ENCODE measurements at places on chromosomes 4 and X.

GRCh38 chr4:165288639-165289422 lies 38.6 kb upstream of the MSMO1 start:
- DNase-seq: no peak

- DNase-seq: no peak
These were observed 57.8 kb upstream of the XAGE1B start for GRCh38 chrX:52574416-52575275.

GRCh38 chr4:144647590-144647989 lies 1.6 kb downstream of the HHIP start:
- DNase-seq: no peak

DNA sequence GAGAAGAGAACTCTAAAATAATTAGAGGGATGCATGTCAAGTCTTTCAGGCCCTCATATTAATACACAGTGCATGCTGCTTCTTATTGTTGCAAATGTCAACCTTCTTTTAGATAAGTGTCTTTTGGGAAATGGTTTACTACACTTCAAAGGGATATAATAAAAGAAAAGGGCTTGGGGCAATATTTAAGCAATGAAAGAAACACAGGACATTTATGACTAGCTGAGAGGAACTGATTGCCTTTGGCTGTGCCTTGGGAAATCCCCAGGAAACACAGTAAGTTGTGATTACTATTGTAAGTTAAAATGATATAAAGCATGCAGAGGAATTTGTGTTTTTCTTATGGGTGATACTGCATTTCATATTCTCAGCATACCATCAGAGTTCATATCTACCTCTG lies 1036.2 kb upstream of the GRID2 start:
- no peak for DNase-seq

GRCh38 chr4:3346146-3346545 lies 53.3 kb downstream of the RGS12 start:
- peak; percentile 46 for DNase-seq

GRCh38 chr4:91116861-91117260 lies 989.7 kb downstream of the CCSER1 start:
- DNase-seq: no peak

DNA sequence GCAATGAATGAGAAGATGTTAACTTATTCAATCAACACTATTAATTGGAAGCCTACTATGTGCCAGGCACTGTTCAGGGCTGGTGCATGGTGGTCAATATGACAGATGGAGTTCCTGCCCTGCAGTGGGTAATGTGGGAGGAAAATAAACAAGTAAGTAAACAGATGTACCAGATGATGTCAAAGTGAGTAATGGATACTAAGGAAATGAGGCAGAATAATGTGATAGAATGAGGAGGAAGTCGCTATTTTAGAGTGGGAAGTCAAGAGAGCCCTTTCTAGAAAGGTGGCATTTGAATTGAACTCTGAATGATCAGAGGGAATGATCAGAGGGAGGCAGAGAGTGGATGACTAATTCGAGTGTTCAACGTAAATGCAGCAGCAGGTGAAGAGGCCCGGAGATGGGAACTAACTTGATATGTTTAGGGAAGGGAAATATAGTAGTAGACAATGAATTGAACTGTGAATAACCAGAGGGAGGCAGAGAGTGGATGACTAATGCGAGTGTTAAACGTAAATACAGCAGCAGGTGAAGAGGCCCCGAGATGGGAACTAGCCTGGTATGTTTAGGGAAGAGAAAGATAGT lies 48.3 kb downstream of the HMGB3 start:
- DNase-seq: no peak

DNA sequence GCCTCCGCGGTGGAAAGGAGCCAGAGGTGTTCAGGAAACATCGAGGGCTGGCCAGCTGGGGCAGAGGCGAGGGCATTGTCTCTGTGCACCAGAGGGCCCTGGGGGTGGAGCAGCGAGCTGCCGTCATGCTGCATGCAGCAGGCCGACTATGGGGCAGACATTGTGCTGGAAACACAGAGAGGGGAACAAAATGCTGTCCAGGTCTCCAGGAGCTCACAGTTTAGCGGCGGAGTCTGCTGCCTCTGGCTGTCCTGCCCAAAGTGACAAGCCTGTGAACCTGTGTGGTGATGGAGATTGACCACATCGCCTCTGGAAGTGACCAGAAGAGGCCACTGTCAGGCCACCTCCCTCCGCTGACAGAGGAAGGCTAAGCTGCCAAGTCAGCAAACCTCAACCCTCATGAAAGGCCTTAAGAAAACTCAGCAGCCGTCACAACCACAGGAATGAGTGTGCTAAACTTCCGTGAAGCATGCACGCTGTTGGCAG lies 20.1 kb upstream of the SASH3 start:
- no peak for DNase-seq

DNA sequence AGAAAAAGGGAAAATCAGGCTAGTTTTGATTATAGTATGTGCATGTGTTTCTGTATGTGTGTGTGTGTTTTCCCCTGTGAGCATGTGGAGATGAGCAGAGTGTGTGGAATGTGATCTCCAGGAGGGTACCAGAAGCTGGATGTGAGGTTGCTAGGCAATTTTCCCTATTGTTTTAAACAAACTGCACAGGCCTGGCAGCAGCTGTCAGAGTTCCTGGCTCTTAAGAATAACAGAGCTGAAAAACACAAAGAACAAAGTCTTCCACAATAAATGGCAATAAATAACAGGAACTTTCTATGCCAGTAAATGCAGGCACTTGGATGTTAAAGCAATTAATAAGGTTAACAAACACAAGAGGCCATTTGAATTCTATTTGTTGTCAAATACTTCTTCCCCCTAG lies 344.6 kb upstream of the CTSO start:
- DNase-seq: no peak

DNA sequence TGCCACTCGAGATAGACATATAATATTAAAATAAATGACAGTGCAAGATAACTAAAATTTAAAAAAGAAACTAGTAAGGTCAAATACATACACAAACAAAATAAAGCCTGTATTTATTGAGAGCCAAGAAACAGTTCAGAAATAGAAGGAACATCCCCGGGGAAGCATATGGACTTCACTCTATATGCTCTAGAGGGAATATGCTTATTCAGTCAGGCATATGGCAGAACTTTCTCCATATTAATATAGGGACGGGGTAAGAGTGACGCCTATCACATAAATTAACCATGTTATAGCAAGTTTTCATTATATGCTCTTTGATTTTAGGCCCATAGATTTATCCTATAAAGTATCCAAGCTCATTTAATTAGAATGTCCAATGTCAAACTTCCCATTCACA lies 56.7 kb upstream of the EFHC2 start:
- DNase-seq: no peak

- no peak for DNase-seq
These were observed 17.3 kb downstream of the F8 start for GRCh38 chrX:155005190-155005589.

DNA sequence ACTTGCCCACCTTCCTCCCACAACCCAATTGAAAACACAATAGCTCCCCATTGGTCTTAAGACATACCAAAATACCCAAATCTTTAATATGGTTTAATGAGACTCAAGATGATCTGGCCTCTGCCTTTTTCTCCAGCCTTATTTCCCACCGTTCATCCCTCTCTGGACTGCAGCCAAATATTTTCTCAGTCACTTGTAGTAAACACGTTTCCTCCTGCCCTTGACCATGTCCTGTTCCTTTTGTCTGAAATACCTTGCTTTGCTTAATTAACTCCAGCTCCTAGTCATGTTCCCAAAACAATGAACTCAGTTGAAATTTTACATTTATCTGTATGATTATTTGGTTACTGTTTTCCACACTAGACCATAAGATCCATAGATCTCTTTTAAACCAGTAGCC lies 8.4 kb upstream of the NUP54 start:
- no peak for DNase-seq

- DNase-seq: no peak
These were observed 297.2 kb downstream of the GRXCR1 start for GRCh38 chr4:43189741-43190140.

DNA sequence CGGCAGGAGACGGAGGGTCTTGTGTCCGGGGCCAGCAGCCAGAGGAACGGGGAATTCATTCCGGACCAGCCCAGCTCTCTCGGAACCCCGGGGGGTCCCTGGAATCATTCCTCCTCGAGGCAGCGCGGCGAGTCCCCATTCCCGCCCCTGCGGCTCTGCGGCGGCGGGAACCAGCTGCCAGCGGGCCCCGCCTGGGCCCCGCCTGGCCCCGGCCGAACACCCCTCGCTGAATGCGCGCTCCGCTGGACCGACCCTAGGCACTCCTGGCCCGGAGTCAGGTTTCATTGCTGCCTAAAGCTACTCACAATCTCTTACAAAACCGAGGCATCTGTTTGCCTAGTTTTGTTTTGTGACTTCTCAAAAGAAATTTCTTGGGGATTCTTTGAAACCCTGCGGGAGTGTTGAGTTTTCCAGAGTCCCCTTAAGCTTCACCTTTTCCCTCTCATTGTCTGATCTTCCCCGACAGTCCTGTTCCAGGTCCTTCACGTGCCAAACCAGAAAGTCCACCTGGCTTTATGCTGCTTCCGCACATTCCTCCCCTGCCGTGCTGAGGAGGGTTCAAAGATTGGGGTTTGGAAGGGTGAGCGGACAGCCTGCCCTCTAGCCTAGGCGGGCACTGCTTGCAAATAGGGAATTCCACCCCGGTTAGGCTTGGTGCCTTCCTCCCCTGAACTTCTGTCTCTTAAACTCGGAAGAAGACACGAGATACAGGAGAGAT lies 789 bp downstream of the ARHGAP10 start:
- DNase-seq: no peak

GRCh38 chrX:152202886-152203285 lies 64.5 kb upstream of the MAGEA10 start:
- no peak for DNase-seq

DNA sequence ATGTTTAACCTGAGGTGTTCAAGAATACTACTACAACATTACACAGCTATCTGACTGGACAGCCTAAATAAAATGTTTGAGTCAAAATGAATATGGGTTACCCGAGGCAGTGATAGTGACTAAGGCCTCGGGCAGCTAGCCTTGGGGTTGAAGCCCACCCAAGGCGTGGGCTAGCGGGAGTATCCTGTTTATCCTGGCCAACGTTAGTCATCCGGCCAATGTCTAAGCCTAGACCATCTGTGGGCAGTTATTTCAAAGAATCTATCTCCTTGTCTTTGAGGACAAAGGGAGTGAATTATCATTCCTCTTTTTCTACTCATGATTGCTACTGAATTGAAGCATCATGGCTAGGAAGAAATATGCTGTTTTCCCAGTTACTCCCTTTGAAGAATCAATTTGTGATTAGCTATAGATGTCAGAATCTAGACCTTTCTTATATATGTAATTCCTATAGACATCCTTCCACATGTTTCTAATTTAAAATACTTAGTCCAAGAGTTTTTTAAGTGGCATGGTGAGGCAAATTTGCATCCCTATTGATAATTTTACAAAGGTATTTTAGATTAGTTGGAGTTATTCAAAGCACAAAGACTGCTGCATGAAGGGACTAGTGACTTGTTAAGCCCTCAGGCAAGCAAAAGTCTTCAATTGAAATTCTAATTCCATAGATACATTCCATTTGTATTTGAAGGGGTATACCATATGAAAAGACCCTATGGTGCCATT lies 6.0 kb upstream of the PDGFC start:
- DNase-seq: no peak

DNA sequence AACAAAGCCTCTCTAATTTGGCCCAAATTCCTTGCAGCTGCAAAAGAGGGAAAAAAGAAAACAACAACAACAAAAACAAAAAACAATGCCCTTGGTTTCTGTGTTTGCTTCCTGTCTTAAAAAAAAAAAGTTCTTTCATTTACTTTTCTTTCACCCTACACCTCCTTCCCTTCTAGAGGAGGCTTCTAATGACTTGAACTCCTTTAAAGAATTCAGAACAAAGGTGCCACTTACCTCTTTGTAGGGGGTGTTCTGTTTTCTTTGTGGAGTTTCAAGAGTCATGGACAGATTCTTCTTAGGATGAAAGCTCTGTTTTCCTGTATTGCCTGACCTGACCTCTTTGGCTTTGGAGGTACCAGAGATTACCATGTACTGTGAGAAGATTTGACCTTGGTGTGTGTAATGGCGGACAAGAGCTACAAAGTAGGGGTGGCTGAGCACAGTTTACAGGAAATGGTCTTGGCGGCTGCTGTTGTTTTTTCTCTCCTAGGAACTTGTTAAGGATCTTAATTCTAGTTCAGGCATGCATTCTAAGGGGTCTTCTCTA lies 72.4 kb upstream of the S100G start:
- no peak for DNase-seq

- no peak for DNase-seq
These were observed 294.1 kb downstream of the GBA3 start for GRCh38 chr4:22986881-22987280.

DNA sequence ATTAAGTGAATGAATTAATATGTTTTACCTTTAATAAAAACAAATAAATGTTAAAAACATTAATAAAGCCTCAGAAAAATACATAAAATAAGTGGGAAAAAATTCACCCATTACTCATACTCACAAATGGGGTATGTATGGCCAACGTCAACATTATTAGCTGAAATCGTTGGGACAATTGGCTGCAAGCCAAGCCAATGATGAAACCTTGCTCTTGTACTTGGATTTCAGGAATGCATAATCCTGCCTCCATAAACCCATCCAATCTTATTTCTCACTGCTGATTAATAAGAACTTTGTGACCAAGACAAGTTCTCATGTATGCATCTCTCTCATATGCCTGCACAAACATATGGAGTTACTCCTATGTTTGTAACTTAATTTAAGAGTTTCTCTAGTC lies 35.3 kb upstream of the ADAMTS3 start:
- no peak for DNase-seq

- DNase-seq: no peak
These were observed 108.6 kb downstream of the TBL1X start for GRCh38 chrX:9573282-9574106.

GRCh38 chrX:130020661-130021324 lies 38.4 kb downstream of the BCORL1 start:
- DNase-seq: no peak

DNA sequence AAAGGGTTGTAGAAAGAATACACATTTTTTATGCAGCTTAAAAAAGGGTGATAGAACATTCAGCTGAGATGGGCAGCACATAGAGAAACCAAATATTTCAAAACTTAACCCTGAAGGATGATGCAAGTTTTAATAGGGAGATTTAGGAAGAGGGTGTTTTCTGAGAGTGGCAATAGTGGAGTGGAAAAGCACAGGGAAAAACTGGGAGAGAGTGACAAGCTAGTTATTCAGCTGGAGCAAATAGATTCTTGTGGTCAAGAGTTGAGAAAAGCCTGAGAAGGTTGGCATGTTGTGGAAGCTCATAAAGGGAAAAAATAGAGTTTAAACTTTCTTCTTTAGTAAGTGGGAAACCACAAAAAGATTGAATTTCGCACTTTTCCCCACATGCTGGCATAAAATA lies 359.6 kb upstream of the PITX2 start:
- no peak for DNase-seq

Measured in gastrocnemius medialis (tissue), 4 donors.